CD8-positive, alpha-beta memory T cell (primary cell): ENCODE measurements at places on chromosomes 2 and 18. TPM values are rescaled to one million over a fixed set of nuclear protein-coding genes. Genes with fewer than 3 reads are reported as not detected.

DNA sequence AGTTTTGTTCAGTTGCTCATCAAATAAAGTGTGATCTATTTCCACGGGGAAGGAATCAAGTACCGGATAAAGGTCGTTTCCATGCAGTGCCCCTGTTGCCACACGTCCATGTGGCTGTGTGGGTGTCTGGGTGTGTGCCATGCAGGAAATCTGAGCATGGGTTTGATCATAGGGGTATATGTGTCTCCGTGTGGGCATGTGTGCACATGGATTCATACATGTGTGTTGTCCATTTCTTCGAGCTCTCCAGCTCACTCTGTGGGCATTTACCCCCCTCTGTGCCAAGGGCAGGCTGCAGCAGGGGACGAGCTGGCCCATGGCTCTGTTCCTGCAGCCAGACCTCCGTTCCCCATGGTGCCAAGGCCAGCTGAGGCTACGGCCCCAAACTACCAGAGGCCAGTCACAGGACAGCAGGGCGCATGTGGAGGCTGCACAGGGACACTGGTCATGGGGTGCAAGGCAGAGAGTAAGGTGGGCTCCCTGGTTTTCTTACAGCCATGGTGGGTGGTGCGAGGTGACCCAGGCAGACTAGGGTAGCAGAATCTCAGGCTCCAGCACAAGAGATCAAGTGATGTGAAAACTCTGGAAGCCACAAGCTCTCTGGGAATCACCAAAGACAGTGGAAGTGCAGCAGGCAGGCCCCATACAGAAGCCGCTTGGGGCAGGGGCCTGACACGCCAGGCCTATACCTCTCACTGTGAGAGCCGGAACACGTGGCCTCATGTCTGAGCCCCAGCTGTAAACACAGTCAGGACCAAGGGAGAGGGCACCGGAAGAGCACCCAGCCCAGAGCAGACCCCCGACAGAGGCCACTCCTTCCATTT lies 66.4 kb upstream of the RAB6C start:
- no peak for DNase-seq

DNA sequence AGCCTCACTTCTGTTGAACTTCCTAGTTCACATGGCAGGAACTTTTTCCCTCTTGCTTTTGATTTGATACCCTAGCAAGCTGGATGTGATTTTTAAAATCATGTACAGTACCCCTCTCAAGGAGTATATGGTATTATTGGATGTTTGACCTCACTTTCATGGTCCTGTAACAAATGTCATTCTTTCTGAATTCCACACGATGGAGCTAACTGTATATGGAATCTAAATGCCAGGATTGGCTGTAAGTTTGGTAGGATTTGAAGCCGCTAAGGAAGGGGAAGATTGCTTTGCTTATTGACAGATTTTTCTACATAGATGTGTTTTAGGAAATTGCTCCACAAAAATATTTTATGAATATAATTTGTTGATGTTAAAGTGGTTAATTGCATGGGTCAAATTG lies 18.3 kb downstream of the MAIP1 start:
- no peak for DNase-seq

GRCh38 chr2:175228179-175228578 lies 46.7 kb upstream of the ATP5MC3 start:
- DNase-seq, result no peak

DNA sequence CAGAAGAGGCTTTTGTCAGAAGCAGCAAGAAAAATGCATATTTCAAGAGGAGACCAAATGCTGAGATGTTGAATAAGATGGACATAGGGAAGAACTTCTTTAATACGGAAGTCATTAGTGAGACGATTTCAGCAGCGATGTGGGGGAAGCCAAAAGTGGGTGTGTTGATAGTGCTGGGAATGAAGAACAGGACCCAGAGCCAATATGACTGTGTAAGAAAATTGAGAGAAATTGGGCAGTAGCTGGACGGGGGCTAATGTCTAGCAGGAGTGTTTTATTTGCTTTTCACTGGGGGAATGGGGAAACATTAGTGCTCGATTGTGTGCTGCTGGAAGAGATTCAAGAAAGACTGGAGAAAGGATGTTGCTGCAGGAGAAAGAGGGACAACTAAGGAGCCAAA lies 788.7 kb upstream of the KLHL29 start:
- no peak for DNase-seq

- no peak for DNase-seq
Observed at GRCh38 chr2:29477186-29477585, 362.0 kb downstream of the CLIP4 start.

DNA sequence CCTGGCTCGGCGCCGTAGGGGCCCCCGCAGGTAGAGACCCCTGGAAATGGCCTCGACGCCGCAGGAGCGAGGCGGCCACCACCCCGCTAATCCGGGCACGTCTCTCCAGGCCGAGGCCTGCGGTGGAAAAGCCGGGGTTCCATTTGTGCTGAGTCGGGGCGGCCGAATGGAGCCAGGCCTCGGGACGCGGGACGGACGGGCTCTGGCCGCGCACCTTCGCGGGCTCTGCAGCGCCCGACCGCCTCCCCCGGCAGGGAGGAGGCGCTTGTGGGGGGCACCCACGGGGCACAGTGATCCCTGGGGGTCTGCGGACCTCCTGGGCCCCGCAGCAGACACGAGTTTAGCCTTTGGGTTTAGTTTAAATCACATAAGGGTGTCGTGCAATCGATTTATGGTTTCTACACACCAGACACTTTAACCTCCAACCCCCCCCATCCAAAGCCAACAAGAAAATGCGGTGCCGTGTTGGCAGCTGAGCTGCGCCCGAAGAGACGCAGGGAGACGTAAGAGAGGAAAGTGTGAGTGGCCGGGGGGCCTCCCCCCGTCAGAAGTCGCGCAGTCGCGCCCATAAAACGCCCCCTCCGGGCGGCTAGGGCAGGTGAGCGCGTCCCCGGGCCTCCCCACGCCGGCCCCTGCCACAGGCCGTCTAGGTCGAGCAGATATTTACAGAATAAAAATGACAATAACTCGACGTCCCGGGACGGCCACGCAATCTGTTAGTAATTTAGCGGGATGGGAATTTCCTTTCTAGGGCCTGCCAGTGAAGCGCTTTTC lies 1.0 kb upstream of the NFATC1 start:
- peak; percentile 52 for DNase-seq

GRCh38 chr18:78647018-78647417 lies 332.6 kb upstream of the SALL3 start:
- no peak for DNase-seq

- no peak for DNase-seq
Observed at GRCh38 chr2:106068451-106068850, 125.7 kb downstream of the UXS1 start.

- no peak for DNase-seq
Observed at GRCh38 chr18:58785171-58785805, 79.4 kb upstream of the ZNF532 start.

- no peak for DNase-seq
Observed at GRCh38 chr2:99317161-99317872, 16.3 kb upstream of the LYG1 start.

DNA sequence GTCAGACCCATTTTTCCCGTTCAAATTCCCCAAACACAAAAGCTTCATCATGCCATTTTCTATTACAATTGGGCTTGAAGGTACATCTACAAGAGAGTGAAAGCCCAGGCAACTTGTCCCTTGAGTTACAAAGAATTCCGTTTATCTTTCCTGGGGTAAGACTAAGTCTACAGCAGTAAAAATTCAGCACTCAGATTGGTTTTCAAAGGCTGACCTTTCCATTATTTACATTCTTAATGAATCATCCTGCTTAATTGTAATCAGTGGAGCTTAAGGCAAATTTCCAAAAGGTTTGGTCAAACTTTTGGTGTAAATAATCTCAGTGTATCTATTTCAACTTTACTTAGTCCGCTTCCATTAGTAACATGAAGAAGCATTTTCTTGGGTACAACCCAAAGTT lies 33.4 kb upstream of the ST3GAL5 start:
- no peak for DNase-seq

DNA sequence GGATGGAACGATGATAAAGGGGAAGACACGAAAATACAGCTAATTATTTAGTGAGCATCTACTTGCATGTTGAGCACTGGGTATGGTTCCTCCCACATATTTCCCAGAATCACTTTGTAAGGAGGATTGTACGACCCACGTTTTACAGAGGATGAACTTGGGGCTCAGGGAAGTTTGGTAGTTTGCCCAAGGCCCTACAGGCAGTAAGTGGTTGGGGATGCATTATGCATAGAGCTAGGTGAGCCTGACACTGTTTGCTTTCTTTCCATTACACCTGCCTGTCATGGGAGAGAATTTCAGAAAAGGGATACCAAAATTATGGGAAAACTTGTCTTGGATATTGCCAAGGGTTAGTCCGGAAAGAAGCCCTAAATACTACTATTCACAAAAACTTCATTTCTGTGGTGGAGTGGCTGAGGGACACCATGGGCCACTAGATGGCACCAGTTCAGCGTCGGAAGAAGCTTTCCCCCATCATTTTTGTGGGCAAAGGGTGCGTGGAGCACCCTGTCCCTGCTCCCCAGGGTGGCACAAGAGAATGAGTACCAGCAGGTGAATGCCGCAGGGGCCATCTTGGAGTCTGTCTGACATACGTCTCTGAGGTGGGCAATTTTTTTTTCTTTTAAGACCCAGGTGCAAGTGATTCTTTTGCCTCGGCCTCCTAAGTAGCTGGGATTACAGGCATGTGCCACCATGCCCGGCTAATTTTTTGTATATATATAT lies 23.5 kb upstream of the C18orf32 start:
- peak; percentile 47 for DNase-seq

- DNase-seq, result no peak
Observed at GRCh38 chr2:126672980-126673605, 17.1 kb downstream of the GYPC start.

GRCh38 chr2:15058015-15058720 lies 425.7 kb downstream of the LRATD1 start:
- no peak for DNase-seq

Gene C2orf74
- 46.6 TPM for polyA plus RNA-seq

Gene SP3
- polyA plus RNA-seq, result 61.0 TPM

Gene SH2D6
- polyA plus RNA-seq, result not detected

Gene CRYGD
- polyA plus RNA-seq, result not detected

Gene NAT8
- polyA plus RNA-seq, result not detected
